Ascending aorta (tissue), 2 donors: ENCODE measurements at places on chromosomes 6 and 20.

DNA sequence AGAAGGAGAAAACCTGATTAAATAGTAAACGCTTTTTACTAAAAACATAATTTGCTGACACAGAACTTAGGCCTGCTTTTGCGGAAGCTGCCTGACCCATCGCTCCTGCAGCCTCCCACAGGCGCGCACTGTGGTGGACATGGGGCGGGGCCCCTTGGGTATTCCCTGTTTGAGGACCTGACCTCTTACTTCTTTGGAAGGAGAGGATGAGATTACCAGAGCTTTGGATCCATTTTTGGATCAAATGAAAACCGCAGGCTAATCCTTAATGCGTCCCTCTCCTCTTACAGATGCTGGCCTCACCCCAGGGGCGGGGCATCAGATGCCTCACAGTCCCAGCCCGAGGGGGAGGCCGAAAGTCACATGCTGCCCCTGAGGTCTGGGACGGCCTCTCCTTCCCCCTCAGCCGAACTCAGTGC is 151.0 kb downstream of the SCML4 start:
- no peak for DNase-seq

- no peak for DNase-seq
Measured at GRCh38 chr6:167282165-167282564, 8.9 kb upstream of the UNC93A start.

DNA sequence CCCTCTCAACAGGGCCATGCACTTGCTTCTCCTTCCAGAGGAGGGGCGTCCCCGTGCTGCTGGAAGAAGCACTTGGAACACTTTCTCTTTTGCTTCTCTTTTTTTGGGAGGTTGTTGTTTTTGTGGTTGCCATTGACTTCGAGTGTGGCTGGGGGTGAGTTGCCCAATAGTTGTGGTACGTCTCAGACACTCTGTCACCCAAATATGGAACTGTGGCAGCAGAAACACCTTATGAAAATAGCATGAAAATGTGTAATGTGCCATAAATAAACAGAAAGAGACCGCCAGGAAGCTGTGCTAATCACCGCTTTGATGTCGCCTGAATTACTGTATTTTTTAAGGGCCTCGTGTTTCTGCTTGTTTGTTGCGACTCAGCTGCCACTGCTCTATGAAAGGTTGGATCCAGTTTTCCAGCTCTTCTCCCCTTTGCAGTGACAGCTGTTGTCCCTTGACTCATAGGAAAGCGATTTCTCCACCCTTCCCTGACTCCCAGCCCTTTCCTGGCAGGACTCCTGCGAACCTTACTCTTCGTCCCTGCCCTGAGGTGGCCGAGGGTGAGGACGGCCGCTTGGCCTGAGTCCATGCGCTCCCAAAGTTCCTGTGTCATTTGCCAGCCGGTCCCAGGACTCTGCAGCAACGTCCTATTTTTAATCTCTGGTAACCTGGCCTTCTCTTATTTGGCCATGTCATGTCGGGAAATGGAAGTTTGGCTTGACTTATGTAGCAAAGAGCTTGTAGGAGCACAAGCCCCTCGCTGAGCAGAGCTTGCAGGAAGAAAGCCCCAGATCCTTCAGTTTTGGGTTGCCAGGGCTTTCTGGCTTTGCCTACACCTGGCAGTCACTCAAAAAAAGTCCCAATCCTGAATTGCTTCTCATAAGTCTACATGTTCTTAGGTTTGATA is 694.6 kb downstream of the QKI start:
- DNase-seq: no peak

- no peak for DNase-seq
Measured at GRCh38 chr20:59576216-59576953, 28.0 kb upstream of the PHACTR3 start.

DNA sequence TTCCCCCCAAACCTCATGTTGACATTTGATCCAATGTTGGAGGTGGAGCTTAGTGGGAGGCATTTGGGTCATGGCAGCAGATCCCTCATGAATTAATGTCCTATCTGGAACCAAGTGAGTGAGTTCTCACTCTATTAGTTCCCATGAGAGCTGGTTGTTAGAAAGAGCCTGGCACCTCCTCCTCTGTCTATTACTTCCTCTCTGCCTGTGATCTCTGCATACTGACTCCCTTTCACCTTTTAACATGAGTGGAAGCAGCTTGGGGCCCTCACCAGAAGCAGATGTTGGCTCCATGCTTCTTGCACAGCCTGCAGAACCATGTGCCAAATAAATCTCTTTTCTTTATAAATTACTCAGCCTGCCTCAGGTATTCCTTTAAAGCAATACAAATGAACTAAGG is 127.3 kb upstream of the RALGAPA2 start:
- DNase-seq: no peak

GRCh38 chr6:154511791-154512190 is 1.3 kb upstream of the CNKSR3 start:
- no peak for DNase-seq

DNA sequence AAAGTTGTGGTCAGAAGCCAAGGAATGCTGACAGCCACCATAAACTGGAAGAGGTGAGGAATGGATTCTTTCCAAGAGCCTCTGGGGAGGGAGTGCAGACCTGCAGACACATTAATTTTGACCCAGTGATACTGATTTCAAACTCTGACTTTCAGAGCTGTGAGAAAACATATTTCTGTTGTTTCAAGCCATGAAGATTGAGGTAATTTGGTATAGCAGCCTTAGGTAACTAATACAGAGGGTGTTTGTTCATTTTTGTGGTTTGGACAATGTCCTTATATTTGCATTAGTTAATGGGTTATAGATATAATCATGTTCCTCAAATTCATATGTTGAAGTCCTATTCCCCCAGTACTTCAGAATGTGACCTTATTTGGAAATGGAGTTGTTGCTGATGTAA is 85.4 kb upstream of the GTSF1L start:
- no peak for DNase-seq

DNA sequence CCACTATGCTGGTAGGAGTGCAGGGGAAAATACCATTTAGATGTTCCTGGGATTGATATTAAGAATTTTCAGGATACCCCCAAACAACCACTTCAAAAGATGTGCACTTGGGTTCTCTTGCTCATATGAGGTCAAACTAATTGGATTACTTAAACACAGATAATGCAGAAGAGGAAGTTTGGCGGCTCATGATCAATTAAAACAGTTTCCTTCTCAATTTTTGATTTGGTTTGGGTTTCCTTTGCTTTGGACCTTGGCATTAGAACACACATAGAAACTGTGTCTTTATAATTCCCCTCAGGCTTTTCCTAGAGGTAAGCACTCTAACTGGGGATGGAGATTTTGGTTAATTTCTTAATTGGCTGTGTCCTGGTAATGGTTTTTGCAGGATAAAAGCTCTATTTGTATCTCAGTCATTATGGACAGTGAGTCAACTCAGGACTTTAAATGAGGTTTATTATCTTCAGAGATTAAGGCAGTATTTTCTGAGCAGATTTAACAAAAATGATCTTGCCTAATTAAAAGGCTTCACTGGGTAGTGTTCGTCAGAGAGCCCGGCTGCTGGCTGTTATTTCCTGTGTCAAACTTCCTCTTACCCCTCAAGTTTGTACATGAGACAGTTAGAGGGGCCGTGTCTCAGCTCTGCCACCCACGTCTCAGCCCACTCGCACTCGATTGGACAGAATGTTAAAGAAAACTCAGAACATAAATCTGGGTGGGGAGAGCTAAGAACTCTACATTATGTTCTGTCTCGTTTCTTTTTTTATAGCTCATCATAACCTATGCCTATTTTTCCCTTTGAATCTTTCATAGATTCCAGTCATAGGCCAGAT is 50.3 kb upstream of the PREP start:
- no peak for DNase-seq

GRCh38 chr6:105370351-105370750 is 32.5 kb downstream of the PREP start:
- no peak for DNase-seq

DNA sequence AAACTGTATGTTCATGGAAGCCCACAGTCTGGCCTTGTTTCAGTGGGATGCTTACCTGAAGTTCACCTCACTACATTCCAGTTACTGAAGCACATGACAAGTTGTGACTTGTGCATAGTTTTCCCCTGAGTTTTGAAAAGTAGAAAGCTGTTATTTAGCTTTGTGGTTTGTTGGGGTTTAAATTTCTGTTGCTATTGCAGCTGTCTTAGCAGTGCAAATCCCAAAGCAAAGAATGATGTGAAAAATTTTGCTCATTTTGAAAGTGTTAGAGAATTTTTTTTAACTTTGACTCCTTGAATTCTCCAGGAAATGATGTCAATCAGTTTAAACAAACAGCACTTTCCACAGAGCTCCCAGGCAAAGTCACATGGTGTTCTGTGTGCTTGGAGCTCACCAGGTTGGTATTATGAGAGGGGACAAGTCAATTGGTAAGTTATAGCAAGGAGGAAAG is 268.4 kb downstream of the ADGRG6 start:
- no peak for DNase-seq

- DNase-seq: no peak
Measured at GRCh38 chr6:167993169-167993568, 4.3 kb upstream of the KIF25 start.

DNA sequence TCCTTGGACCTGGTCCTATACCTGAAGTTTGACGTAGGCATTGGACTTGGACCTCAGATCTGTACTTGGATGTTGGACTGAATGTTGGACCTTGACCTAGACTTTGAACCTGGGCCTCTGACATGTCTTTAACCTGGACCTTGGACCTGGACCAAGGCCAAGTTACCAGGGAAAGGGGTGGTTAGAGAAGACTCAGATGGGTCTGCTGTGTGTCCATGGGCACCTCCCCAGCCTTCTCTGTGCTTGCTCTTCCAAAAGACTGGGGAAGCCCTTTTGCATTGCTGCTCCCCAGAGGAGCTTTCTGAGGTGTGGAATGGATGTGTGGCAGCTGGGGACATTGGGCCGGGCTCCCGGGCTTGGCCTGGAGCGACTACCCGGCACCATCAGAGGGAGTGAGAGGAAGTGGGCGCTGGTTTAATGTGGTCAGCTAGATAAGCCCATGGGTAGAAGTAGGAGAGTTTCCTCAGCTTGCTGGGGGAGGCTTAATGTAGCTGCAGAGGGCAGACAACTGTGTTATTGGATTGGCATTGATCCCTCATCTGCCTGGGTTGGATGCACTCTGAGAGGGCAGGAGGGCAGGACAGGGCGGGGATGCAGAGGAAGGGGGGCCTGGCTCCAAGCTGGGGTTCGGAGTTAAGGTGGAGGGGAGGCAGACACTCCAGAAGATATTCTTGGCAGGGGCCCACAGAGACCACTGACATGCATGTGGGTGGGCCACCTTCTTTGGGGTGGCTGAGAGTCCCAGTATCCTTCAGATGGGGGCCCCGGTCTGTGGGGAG is 4.2 kb downstream of the SCRT2 start:
- DNase-seq: no peak

- DNase-seq: no peak
Measured at GRCh38 chr6:17709476-17709875, 2.8 kb upstream of the NUP153 start.

GRCh38 chr20:44448753-44449546 is 26.7 kb upstream of the TTPAL start:
- no peak for DNase-seq

DNA sequence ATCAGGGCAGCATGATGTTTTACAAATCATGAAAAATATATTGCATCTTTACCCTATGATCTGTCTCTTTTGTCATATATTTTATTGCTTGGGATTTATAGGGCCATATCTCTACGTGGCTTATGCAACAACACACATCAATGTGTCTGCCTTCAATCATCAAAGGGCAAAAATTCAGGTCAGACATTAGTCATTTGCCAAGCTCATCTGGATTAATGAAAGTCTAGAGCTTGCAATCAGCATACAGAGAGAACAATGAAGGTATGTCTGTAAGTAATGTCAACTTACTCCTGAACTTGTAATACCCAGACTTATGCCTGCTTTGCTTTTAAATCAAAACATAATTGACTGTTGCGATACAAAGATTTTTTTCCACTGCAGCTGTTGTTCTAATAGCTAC is 282.7 kb downstream of the HAO1 start:
- DNase-seq: no peak

DNA sequence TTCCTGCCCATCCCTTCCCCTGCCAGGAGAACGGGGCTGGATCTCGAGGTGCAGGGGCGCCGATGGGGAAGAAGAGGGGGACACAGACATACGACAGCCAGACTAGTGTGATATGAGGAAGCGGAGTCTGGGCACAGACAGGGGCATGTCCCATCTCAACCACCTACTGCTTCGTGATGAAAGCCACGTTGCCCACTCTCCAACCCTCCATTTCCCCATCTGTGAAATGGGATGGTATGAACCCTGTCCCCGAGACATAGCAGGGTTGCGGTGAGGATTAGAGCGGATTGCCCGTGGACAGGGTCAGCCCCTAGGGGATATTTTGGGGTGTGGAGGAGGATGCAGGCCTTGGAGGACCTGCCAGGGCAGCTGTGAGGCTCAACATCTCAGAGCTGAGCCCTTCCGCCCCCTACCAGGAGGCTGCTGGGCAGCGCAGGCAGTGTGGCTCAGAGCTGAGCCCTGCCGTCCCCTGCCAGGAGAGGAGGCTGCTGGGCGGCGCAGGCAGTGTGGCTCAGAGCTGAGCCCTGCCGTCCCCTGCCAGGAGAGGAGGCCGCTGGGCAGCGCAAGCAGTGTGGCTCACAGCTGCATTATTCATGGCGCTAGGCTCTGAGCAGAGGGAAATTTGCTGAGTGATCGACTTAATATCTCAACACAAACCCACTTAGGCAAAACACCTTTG is 71.7 kb downstream of the GRM4 start:
- no peak for DNase-seq

GRCh38 chr6:131368198-131368911 is 204.7 kb upstream of the ARG1 start:
- DNase-seq: no peak

GRCh38 chr20:57475388-57476083 is 49.4 kb downstream of the CTCFL start:
- DNase-seq: no peak

DNA sequence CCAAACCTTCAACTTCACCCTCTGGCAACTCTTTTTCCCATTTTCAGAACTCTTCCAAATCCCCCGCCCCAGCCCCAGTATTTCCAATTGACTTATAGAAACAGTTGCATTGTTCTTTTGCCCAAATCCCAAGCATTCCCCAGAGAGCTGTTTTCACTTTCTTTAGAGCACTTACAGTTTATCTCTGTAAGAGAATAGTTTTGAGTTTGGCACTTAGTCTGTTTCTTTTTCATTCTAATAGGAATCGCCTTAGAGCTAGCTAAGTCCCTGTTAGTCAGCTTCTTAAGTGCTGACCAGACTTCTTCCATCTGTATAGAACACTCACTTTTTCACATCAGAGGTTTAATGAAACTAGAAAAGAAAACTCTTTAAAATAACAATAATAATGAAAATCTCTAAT is 374.2 kb upstream of the FLRT3 start:
- DNase-seq: no peak

- DNase-seq: no peak
Measured at GRCh38 chr20:59455402-59456341, 148.7 kb upstream of the PHACTR3 start.

GRCh38 chr6:64732888-64733287 is 974.1 kb downstream of the EYS start:
- no peak for DNase-seq

DNA sequence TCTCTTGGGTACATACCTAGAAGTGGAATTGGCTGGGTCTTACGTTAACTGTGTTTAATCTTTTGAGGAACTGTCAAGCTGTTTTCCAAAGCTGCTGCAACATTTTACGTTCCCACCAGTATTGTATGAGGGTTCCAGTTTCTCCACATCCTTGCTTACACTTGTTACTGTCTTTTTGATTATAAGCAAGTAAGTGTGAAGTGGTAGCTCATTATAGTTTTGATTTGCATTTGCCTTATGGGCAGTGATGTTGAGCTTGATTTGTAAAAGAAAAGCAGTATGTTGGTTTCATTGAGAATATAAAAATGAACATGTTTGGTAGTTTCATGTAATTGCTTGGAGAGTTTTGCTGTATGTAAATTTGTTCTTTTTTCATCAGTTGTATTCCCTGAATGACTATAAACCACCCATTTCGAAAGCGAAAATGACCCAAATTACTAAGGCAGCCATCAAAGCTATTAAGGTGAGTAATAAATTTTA is 40.4 kb downstream of the SCAF8 start:
- no peak for DNase-seq
